ENCODE measurements at places on chromosomes 5 and 9.
A peak's percentile ranks its signal among the peaks of the same experiment; 100 is the strongest.

- peak; percentile 64 for DNase-seq
These were observed 4.1 kb downstream of the MRPS2 start for GRCh38 chr9:135504262-135505243.

GRCh38 chr5:109705596-109705995, 15.9 kb downstream of the MAN2A1 start:
- DNase-seq, result no peak

DNA sequence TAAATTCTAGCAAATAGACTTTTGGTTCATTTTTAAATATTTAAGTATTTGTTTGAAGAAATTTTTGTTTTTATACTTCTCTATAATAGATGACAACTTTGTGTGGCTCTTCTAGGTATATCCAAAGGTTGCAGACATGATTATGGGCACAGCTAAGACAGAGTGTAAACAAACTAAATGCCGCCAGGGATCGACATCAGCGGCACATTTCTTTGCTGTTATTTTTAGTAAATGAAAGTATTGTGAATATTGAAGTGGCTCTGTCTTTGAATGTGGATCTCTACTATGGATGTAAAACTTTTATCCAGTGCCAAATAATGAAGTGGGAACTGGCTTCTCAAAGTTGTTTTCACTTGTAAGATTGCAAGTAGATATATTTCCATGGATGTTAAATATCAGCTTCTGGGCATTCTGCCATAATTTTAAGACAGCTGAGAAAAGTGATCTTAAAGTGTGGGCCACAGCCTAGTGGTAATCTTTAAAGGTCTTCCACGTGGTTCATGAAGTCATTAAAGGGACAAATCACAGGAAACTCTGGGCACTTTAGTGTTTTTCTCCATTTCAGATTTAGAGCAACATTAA, 589.9 kb downstream of the ZNF608 start:
- no peak for DNase-seq

- DNase-seq, result no peak
These were observed 265.7 kb downstream of the HSPA4 start for GRCh38 chr5:133317558-133317957.

DNA sequence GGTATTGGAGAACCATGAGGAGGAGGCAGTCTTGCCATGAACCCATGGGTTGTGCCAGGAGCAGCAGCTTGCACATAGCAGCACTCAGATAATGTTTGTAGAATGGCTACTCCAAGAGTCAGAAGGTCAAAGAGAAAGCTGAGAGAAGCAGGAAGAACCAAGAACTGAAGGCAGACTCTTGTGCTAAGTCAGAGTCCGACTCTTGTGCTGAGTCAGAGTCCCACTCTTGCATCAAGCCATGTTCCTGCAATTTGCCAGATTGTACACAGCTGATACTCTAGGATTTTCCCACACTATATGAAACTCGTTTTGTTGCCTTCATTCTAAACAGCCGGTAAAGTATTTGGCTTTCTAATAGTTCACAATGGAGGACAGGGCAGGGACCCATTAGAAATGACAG, 26.2 kb upstream of the HSPA9 start:
- DNase-seq, result no peak

DNA sequence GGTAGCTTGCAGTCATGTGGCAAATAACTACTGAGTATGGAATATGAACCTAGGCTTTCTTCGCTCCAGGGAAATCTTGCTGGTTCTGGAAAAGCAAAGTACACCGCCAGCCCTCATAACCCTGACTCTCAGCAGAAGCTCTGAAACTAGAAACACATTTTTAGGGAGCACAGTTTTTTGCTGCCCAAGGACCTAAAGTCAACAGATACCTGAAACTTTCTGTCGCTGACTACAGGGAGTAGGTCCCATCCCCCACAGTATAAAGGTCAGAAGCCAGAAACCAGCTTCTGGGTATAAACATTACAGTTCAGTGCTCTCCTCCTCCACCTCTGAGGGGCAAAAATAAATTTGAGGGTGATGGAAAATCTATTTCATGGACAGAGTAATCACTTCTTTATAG, 3.0 kb downstream of the ATOX1 start:
- DNase-seq, result no peak

- no peak for DNase-seq
These were observed 151.3 kb downstream of the EBF1 start for GRCh38 chr5:158948376-158948886.

DNA sequence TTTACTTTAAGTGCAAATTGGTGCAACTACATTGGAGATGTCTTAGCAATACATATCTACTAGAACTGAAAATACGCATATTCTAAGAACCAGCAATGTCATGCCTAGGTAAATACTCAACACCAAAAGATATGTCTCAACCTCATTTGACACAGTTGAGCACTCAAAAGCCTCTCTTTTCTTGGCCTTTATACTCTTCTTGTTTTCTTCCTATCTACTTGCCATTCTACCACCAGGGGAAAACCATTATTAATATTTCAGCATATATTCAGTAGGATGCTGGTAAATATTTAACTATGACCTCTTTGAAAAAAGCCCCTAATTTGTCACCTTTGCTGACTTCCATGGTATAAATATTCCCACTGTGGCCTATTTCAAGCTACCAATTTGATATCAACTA, 443.8 kb downstream of the LRRC70 start:
- no peak for DNase-seq

- no peak for DNase-seq
These were observed 14.1 kb upstream of the MAP1B start for GRCh38 chr5:72093217-72093616.

GRCh38 chr5:157225469-157226422, 40.2 kb upstream of the CYFIP2 start:
- no peak for DNase-seq

DNA sequence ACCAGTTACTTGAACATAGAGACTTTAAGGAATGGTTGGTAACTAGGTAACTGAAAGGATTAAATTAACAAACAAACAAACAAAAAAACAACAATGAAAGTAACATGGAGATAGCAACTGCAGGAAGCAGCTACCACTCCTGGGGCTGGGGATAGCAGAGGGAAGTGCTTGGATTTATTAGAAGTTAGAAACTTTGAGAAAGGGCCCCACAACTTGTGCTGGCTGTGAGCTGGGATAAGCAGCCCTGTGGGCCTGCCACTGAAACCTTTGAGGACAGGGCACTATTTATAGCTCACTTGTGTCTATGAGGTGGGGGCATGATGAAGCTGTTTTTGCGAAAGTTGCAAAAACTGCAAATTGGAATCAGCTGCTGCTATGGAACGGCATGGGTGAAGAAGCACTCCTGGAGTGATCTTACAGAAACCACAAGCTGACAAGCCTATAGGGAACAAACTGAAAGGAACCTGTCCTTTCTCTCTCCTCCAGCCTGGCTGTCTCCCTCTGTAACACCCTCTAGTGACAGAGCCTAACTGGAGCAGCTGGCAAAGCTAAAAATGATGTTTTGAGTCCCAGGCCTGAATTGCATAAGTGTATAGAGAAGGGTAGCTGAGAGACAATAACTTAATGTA, 91.4 kb upstream of the RANBP6 start:
- no peak for DNase-seq

DNA sequence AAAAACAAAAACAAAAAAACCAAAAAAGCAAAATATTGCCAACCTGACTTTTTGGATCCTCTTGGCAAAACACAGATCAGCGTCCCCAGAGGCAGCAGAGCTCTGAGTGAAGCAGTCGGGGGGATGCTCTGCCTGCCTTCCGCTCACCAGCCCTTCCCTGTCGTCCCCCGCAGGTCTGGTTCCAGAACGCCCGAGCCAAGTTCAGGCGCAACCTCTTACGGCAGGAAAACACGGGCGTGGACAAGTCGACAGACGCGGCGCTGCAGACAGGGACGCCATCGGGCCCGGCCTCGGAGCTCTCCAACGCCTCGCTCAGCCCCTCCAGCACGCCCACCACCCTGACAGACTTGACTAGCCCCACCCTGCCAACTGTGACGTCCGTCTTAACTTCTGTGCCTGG, 20.7 kb downstream of the LHX2 start:
- no peak for DNase-seq

- DNase-seq, result no peak
These were observed 27.9 kb downstream of the ANXA1 start for GRCh38 chr9:73179589-73179988.

DNA sequence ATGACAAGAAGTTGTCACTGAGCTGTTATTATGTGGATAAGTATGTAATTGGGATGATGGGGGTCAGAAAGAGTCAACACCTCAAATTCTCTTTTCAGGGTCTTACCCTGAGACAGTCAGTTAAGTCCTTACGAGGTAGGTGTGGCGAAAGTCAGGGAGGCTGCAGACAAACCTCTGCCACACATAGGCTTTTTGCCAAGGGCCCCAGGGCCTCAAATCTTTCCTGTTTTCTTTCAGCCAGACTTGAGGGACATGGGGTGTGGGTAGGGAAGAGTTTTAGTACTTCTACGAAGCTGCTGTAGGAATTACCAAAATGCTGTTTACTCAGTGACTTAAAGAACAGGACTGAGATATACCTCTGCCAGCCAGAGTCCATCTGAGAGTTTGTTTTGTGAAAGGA, 13.8 kb downstream of the OR2S2 start:
- no peak for DNase-seq

GRCh38 chr9:726005-726404, 115.5 kb upstream of the DMRT1 start:
- DNase-seq, result no peak

DNA sequence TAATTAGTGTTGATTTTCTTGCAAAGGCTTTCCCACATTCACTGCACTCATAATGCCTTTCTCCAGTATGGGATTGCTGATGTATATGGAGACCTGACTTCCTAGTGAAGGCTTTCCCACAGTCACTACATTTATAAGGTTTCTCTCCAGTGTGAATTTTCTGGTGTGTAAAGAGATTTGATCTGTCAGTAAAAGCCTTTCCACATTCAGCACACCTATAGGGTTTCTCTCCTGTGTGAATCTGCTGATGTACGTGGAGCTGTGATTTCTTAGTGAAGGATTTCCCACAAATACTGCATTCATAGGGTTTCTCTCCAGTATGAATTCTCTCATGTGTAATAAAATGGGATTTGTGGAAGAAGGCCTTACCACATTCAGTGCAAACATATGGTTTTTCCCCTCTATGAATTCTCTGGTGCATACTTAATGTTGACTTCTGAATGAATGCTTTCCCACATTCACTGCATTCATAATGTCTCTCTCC, 31.1 kb downstream of the ZNF484 start:
- no peak for DNase-seq

DNA sequence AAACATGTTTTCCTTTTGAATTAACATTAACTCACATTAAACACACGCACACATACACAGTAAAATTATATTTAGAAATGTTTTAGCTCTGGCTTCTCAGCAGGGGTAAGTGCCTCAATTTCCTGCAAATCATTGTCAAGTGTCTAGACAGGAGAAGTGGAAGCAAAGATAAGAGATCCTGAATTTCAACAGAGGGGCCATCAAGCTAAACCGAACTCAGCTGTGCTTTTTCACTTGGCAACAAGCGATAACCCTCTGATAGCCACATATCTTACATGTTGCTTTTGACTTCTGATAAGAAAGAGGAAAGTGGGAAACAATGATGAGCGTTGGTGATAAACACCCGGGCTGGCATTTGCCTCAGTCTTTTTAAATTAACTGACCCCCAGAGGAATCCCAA, 79.7 kb upstream of the SPDL1 start:
- DNase-seq, result no peak

DNA sequence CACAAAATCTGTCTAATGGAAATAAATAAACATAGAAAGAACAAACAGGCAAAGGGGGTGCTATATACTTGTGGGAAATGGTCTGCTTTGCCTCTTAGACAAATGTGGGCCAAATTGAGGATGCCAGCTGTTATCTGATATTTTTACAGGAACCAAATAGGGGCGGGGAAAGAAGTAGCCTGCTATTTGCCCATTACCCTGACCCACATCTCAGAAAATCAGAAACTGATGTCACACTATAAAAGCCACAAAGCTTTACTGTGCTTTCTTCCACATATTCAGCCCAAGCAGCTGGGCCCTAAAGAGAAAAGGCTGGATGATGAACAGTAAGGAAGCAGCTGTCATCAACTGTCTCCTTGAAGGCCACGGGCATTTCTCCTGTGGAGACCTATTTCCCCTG, 97.3 kb downstream of the ELAVL2 start:
- DNase-seq, result no peak

GRCh38 chr5:34498572-34498971, 157.6 kb upstream of the RAI14 start:
- DNase-seq, result no peak

DNA sequence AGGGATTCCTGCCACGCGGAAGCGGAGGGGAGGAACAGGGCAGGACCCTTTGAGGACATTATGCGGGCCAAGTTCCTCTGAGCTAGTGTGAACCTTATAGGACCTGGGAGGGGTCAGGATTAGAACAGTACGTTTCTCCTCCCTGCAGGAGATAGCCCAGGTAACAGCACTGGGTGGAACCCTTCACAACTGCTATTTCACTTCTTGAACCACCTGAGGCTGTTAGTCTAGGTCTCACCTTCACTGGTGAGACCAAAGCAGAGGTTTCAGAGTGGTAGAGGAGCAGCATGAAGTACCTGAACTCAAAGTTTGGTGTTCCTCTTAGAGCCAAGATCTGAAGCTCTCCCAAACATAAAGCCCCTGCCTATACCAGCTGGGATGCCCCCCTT, 832 bp downstream of the EIF4EBP3 start:
- no peak for DNase-seq
